ENCODE measurements at places on chromosomes 1 and 21. TPM values are rescaled to one million over a fixed set of nuclear protein-coding genes. Genes with fewer than 3 reads are reported as not detected.

GRCh38 chr1:201773764-201774163 lies 55.2 kb upstream of the IPO9 start:
- no peaks in the 10 kb centered on the region for H3K27me3 ChIP-seq
- H3K27ac ChIP-seq, result peak overlapping the region; percentile 33
- H3K4me3 ChIP-seq, result no peak overlapping the region
- no peak for DNase-seq

- H3K27ac ChIP-seq, result peak overlapping the region; percentile 92
- H3K36me3 ChIP-seq, result no peaks in the 10 kb centered on the region
- H3K27me3 ChIP-seq, result no peaks in the 10 kb centered on the region
- no peak for DNase-seq
- H3K4me3 ChIP-seq, result no peak overlapping the region
- H3K4me1 ChIP-seq, result peaks cover 45% of the 10 kb centered on the region
These were observed 87.4 kb upstream of the C1orf21 start for GRCh38 chr1:184299406-184299790.

- no peak overlapping the region for H3K4me3 ChIP-seq
- no peak for DNase-seq
- no peaks in the 10 kb centered on the region for H3K36me3 ChIP-seq
- H3K27me3 ChIP-seq, result no peaks in the 10 kb centered on the region
- no peaks in the 10 kb centered on the region for H3K4me1 ChIP-seq
These were observed 525.6 kb downstream of the PTBP2 start for GRCh38 chr1:97247196-97247595.

- no peak for DNase-seq
- no peaks in the 10 kb centered on the region for H3K36me3 ChIP-seq
- no peak overlapping the region for H3K4me3 ChIP-seq
- no peaks in the 10 kb centered on the region for H3K4me1 ChIP-seq
These were observed 586.4 kb upstream of the ZRANB2 start for GRCh38 chr1:71667216-71667615.

DNA sequence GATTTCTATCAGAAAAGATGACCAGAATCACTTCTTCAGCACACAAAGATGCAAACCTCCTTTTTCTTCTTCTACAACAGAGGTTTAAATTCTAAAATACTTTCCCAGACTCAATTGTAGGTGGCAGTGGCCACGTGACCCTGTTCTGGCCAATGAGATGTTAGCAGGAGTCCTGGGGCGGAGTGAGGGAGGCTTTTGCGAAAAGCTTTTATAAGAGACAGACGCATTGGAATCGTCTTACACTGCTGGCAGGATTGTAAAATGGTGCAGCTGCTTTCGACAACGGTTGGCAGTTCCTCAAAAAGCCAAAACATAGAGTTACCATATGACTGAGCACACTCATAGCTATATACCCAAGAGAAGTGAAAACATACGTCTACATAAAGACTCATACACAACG lies 87.0 kb upstream of the MAGI3 start:
- no peak overlapping the region for H3K4me3 ChIP-seq
- H3K27ac ChIP-seq, result no peak overlapping the region
- no peak for DNase-seq
- no peaks in the 10 kb centered on the region for H3K4me1 ChIP-seq
- no peaks in the 10 kb centered on the region for H3K27me3 ChIP-seq

- H3K27ac ChIP-seq, result no peak overlapping the region
- H3K36me3 ChIP-seq, result no peaks in the 10 kb centered on the region
- H3K4me3 ChIP-seq, result no peak overlapping the region
- H3K4me1 ChIP-seq, result no peaks in the 10 kb centered on the region
- DNase-seq, result no peak
These were observed 19.7 kb upstream of the FASLG start for GRCh38 chr1:172638885-172639831.

DNA sequence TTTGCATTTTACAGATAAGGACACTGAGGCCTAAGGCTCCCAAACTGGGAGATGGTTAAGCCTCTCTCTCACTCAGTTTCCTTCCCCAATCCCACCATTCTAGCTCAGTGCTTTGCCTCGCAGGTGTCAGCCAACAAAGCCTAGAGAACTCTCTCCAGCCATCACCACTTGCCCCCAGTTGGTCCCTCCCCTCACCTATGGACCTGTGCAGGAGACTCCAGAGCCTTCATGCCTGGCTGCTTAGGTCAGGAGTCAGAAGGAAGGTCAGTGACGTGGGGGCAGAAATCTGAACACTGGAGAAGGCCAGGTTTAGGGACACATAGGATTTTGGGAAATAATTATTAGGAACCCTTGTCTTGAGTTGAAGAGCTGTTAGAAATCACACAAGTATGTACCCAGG lies 295.3 kb downstream of the PTPRU start:
- H3K4me1 ChIP-seq, result no peaks in the 10 kb centered on the region
- no peak overlapping the region for H3K4me3 ChIP-seq
- no peak overlapping the region for H3K27ac ChIP-seq
- H3K27me3 ChIP-seq, result no peaks in the 10 kb centered on the region

GRCh38 chr1:172622541-172622940 lies 36.4 kb upstream of the FASLG start:
- H3K36me3 ChIP-seq, result no peaks in the 10 kb centered on the region
- no peak overlapping the region for H3K4me3 ChIP-seq
- no peaks in the 10 kb centered on the region for H3K4me1 ChIP-seq
- no peak for DNase-seq
- H3K27me3 ChIP-seq, result no peaks in the 10 kb centered on the region

- DNase-seq, result no peak
- no peaks in the 10 kb centered on the region for H3K4me1 ChIP-seq
- no peaks in the 10 kb centered on the region for H3K27me3 ChIP-seq
- no peak overlapping the region for H3K4me3 ChIP-seq
- H3K36me3 ChIP-seq, result no peaks in the 10 kb centered on the region
These were observed 169.3 kb upstream of the CSF3R start for GRCh38 chr1:36652011-36652410.

- H3K27ac ChIP-seq, result no peak overlapping the region
- DNase-seq, result no peak
- H3K27me3 ChIP-seq, result no peaks in the 10 kb centered on the region
- H3K36me3 ChIP-seq, result no peaks in the 10 kb centered on the region
- H3K4me3 ChIP-seq, result no peak overlapping the region
These were observed 2.8 kb downstream of the PTGER3 start for GRCh38 chr1:71044833-71045232.

DNA sequence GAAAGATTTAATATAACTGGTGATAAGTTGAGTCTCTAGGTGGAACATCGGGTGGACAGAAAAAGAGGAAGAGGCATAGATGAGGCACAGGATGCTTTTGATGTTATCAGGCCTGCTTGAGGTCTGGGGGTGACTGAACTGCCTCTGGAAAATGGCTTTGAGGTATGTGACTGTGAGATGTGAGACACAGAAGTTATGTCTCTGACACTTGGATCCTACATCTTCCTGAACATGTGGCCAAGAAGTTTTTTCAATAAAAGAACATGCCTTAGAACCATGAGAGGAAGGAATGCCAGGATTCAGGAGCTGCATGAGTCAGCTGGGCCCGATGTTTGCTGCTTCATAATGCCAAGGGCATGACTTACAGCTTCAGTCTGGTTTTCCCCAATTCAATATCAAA lies 11.5 kb upstream of the AIM2 start:
- H3K27me3 ChIP-seq, result no peaks in the 10 kb centered on the region
- H3K36me3 ChIP-seq, result no peaks in the 10 kb centered on the region
- H3K27ac ChIP-seq, result no peak overlapping the region
- DNase-seq, result no peak

GRCh38 chr1:165644064-165644735 lies 13.2 kb downstream of the MGST3 start:
- H3K27me3 ChIP-seq, result no peaks in the 10 kb centered on the region
- H3K36me3 ChIP-seq, result no peaks in the 10 kb centered on the region
- peaks cover 63% of the 10 kb centered on the region for H3K4me1 ChIP-seq
- no peak for DNase-seq
- no peak overlapping the region for H3K4me3 ChIP-seq

The AMY1A gene
- not detected for total RNA-seq

The ANGPTL1 gene
- total RNA-seq, result 19.0 TPM

The RNU5D-1 gene
- not detected for total RNA-seq

All from right atrium auricular region (tissue), 2 donors.